ENCODE measurements at places on chromosomes 2 and 18. TPM values are rescaled to one million over a fixed set of nuclear protein-coding genes. Genes with fewer than 3 reads are reported as not detected.

- DNase-seq: no peak
These were observed 21.3 kb downstream of the WDSUB1 start for GRCh38 chr2:159265171-159265576.

Gene KLHL30
- 9.6 TPM for total RNA-seq

GRCh38 chr2:184780944-184781343 lies 182.6 kb downstream of the ZNF804A start:
- no peak for DNase-seq

- DNase-seq: no peak
These were observed 26.8 kb downstream of the SH3BP4 start for GRCh38 chr2:234978466-234979203.

DNA sequence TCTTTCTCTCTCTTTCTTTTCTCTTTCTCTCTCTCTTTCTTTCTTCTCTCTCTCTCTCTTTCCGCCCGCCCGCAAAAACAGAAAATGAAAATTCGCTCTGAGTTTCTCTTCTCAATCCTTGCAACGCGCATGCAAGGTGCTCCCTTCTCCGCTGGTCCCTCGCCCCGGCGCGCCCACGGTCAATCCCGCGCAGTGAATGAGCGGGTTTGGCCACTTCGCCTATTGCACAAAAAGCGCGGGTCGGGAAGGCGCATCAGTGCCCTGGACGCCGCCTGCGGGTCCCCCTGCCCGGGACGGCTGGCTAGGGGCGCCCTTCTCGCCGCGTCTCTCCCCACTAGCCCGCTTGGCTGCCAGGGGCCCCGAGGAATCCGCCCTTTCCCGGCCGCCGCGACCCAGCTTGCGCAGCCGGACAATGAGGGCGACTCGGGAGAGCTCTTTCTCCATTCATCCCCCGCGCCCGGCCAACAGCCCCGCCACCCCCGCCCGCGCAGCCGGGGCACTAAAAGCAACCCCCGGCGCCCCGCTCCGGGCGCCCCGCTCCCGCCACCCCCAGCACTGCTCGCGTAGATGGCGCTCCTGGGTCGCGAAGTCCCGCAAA lies 706 bp downstream of the LAMA1 start:
- DNase-seq: no peak

- DNase-seq: no peak
These were observed 135.2 kb upstream of the CAPN13 start for GRCh38 chr2:30942419-30942818.

- DNase-seq: no peak
These were observed 109.1 kb downstream of the CABLES1 start for GRCh38 chr18:23244401-23244800.

Gene DTNA
- total RNA-seq: 110 TPM

- DNase-seq: no peak
These were observed 155.2 kb downstream of the ATP9B start for GRCh38 chr18:79224381-79224780.

DNA sequence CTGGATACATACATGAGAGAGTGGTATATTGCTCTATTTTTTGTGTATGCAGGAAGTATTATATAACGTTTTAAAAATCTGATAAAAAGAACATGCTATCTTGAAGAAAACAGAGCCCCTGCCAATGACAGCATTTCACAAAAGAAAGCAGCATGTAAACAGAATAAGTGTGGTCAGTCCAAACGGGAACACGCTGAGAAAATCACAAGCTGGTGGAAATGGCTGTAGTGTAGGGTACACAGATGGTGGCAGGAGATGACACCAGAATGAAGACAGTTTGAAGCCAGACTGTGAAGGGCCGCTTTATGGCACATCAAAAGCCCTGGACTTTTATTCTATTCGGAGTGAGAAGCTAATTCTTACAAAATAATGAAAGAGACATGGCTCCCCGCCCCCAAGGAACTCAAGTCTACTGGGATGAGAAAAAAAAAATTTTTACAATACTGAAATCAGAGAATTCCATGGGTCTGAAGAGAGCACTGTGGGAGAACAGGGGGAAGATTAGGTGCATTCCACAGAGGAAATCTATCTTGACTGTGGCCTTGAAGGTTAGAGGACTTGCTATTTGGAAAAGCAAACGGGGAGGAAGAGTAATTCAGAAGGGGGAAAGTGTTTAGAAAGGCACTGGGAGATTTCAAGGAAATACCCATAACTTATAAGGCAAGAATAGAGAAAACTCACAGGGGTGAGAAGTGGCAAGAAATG lies 217.7 kb upstream of the SMAD7 start:
- DNase-seq: no peak

- DNase-seq: no peak
These were observed 674.3 kb upstream of the REG3G start for GRCh38 chr2:78351208-78351607.

GRCh38 chr2:218345491-218346236 lies 11.0 kb upstream of the CATIP start:
- DNase-seq: peak; percentile 43

GRCh38 chr2:130845505-130846085 lies 8.9 kb downstream of the ARHGEF4 start:
- no peak for DNase-seq

- no peak for DNase-seq
These were observed 56.0 kb downstream of the DGKD start for GRCh38 chr2:233410196-233410760.

GRCh38 chr2:102059151-102059550 lies 67.4 kb downstream of the IL1R2 start:
- no peak for DNase-seq

- no peak for DNase-seq
These were observed 50.9 kb downstream of the REEP1 start for GRCh38 chr2:86286516-86286915.

GRCh38 chr2:197798187-197798586 lies 6.2 kb upstream of the PLCL1 start:
- DNase-seq: no peak

- no peak for DNase-seq
These were observed 8.2 kb downstream of the ARHGAP25 start for GRCh38 chr2:68742626-68743415.

Gene TET3
- total RNA-seq: 8.5 TPM

GRCh38 chr2:56268856-56269255 lies 85.1 kb downstream of the CCDC85A start:
- no peak for DNase-seq

DNA sequence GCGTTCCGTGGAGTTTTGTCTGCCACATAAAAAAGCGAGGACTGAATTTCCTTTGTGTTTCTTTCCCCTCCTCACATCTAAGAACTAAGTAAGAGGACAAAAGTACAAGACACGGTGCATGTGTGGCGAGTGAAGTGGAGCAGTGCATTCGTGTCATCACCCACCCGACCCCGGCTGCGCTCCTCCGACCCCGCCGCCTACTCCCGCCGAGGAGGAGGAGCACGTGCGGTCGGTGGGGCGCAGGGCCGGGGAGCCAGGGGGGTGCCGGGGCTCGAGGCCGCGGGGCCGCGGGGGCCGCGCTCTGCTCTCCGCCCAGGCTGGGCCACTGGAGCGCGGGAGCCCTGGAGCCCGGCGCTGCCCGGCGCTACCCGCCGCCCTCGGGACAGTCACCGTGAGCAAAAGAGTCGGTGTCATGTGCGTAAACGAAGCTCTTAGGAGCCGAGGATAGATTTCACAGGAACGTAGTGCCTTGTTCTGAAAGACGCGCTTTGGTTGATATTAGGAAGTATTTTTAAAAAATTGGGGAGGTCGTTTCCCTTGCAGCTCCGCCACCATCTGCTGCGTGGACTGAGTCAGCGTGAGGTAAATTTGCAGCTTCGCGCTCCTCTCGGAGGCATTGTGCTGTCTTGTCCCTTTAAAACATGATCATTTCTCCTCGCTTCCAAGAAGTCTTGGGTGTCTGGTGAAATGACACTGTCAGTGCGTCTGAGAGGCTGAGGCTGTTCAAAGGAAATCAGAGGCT lies 11.0 kb downstream of the TBR1 start:
- no peak for DNase-seq

Gene GBX2
- not detected for total RNA-seq

- DNase-seq: no peak
These were observed 20.5 kb upstream of the RPL37A start for GRCh38 chr2:216478151-216478550.

DNA sequence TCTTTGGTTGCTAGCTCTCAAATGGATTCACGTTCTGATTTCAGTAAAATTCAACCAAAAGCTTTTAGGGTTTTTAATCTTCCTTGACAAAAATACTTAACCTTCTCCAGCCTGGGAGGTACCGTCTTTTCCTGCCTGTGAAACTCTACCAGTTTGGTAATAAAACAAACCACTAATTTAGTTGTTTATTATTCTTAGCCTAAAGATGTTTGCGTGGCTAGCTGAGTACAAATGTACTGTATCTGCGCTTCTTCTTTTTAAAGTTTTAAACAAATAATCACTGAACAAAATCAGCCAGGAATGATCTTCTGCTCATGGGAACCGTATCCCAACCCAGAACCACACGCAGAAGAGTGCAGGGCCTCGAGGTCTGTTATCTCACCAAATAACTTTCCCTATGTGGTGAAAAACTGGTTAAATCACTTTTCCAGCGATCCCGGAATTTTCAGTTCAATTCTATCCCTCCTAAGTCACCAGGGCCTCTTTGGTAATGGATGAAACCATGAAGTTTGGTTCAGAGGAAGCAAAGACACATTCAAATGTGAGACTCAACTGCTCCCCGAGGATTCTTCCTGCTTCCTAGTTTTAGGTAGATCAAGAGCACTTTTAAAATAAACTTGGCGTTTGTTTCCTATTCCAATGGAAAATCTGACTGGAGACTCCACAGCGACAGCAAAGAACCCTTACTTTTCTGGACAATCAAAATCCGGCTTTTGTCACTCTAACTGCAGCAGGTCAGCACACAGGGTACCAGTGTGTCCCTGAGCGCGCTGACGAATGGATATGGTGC lies 36.1 kb downstream of the BCL2 start:
- DNase-seq: no peak

Gene CHAC2
- total RNA-seq: 1.5 TPM

DNA sequence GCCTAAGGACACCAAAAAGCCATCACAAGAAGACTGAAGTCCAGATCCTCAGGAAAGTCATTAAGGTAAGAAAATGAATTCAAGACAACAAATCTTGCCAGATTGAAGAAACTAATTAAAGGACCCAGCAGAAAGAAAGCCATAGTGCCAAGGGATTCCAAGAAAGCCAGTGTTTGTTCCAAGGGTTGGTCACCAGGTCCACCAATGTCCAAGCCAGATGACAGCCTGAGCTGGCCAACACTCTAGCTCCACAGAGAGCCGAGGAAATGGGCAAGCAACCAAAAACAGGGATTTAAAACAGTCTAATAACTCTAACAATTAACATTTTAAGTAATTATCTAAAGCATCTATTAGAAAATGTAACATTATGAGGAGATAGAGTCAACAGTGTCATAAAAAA lies 49.2 kb downstream of the DNER start:
- DNase-seq: no peak

GRCh38 chr2:241905716-241906377 lies 36.3 kb downstream of the RTP5 start:
- peak; percentile 75 for DNase-seq

DNA sequence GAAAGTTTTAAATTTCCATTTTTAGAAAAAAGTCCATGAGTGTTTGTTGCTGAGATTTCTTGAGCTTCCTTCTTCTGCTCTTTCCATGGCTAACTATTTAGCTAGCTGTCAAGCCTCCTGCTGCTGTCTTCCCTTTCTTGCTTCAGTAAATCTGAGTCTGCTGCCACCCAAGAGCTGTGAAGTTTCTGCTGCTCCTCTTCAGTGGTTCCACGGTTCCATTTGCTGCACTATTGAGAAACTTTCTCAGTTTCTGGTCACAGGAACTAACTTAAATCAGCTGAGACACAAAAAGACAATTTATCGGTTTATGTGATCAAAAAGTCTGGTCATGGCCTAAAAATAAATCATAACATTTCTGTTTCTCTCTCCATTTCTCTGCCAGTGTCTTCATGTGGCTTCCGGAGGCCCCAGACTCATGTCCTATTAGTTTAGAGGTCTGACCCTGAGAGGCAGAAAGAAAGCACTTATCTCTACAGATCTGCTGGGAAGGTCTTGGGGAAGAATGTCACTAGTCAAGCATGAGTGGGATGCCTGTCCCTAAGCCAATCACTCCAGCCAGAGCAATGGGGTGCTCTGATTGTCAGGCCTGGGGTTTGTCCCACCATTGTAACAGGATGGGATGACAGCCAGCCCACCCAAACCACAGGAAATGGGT lies 73.0 kb upstream of the ARL4C start:
- DNase-seq: no peak

DNA sequence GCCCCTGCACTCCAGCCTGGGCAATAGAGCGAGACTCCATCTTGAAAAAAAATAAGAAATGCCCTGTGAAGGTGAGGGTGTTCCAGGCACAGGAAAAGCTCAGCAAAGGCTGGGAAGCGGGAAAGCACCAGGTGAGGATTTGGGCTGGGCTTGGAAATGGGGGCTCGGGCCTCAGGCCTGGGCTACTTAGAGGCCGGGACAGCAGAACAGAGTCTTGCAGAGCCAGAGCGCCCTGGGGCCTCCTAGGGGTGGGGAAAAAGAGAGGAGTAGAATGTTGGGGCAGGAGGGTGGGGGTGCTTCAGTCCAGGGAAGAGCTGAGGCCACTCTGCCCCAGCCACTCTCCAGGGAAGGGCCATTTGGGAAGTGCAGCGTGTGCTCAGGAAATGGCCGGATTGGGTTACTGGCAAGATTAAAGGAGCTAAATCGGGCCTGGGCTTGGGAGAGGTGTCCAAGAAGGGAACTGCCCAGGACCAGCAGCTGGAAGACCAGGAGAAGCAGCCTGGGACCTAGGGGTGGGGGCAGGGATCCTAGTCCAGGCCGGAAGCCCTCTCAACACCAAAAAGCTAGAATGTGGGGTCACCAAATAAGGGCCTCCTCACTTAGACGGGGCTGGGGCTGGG lies 13.8 kb upstream of the DES start:
- peak; percentile 83 for DNase-seq

GRCh38 chr2:172280571-172281361 lies 146.6 kb upstream of the ITGA6 start:
- no peak for DNase-seq

GRCh38 chr18:24270937-24271380 lies 126.7 kb downstream of the OSBPL1A start:
- DNase-seq: no peak

- DNase-seq: no peak
These were observed 336.0 kb downstream of the ADCYAP1 start for GRCh38 chr18:1240701-1241100.

- peak; percentile 77 for DNase-seq
These were observed 61.9 kb downstream of the PUM2 start for GRCh38 chr2:20288642-20289340.

DNA sequence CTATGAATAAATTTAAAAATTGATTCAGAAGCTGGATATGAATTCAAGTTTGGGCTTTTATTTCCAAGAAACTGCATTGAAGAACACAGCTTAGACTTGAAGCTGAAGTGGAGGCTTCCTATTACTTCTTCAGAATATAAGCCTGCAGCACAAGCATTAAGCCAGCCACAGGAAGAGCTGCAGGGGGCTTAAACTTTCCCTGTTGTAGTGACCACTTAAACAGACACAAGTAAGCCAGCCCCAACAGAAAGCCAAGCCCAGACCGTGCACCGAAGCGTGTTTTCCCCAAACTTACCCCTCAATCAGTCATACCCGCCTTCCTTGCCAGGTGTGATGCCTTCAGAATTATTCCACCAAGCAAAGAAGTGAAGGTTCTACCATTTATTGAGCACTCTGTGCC lies 28.7 kb downstream of the ERMN start:
- no peak for DNase-seq

Gene NAT8
- total RNA-seq: not detected

Gene GDF7
- 3.6 TPM for total RNA-seq

- peak; percentile 85 for DNase-seq
These were observed at the start of gene PID1 for GRCh38 chr2:229270551-229271410. Gene PID1 (minus strand): TSS chr2:229271287. CDS start chr2:229271043, 244 bp downstream.

GRCh38 chr2:236748385-236748784 lies 178.8 kb downstream of the ACKR3 start:
- DNase-seq: no peak

Gene CHRNA1
- total RNA-seq: not detected

- DNase-seq: no peak
These were observed 19.4 kb upstream of the ZBTB7C start for GRCh38 chr18:48428475-48429177.

Measured in posterior vena cava (tissue), 2 donors.